ENCODE measurements at places on chromosomes 12 and 14.

DNA sequence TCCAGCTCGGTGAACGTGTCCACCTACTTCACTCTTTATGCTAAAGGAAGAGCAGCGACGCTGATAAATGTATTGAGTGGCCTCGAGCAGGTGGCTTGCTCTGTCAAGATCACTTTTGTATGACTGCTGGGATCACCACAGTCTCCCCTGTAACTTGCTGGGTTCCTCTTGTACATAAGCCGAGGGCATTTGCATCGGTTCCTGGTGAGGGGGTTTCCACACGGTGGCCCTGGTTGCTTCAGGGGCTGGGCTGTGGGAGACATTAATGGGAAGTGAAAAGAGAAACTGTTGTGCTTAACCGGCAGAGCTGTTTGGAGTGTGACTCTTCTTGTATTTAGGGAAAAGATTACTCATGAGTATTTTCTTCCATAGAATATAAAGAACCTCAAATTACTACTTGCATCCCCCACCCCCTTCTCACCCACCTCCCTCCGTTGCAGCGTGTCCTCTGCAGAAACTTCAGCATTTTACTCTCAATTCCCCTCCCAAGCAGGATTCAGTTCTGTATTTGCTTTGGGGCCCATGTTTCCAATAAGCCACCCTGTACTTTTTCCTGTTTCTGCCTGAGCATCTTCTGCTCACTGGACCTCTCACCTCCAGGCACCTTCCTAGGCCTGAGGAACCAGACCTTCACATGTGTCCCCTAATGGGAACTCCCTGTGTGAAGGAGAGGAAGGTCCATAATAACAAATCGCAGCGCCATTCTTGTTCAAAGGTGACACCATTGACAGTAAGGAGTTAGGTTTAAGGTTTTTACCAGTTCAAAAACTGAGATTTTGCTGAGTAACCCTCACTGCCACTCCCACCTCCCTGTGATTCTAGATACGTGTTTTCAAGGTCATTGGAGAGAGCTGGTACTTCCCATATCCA is 187.0 kb downstream of the ETV6 start:
- DNase-seq: no peak

- DNase-seq: no peak
Observed at GRCh38 chr12:13599176-13599575, 382.2 kb downstream of the GRIN2B start.

DNA sequence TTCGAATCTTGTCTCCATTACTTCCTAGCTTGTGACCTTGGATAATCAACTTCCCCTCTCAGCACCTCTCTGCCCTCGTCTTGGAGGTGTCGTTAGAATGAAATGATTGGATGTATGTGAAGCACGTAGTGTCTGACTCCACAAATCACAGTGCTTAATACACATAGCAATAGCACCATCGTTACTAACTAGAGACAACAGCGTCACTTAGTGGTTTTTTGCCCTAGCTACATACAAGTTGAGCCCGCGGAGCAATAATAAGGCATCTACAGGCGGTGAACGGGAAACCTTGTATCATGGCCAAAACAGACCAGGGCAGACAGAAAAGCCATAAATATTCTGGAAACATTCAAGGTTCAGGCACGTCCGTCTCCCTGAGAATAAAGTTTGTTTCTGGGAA is 154.9 kb downstream of the ASCL4 start:
- DNase-seq: no peak

GRCh38 chr12:65326616-65327015 is 48.1 kb downstream of the MSRB3 start:
- DNase-seq: no peak

DNA sequence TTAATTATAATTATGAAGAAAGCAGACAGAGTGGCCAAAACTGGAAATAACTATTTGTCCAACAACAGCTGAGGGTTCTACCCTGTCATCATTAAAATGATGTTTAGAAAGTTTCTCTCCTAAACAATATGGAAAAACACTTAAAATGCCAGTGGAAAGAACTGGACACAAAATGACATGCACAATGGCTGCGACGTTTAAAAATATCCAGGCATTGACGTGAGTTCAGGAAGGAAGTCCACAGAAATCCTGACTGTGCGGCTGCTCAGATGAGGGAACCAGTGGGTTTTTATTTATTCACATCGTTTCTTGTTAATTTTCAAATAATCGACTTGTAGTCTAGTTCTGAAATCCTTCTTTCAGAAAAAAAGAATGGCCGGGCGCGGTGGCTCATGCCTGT is 58.3 kb downstream of the CCNK start:
- no peak for DNase-seq
